Hematopoietic multipotent progenitor cell treated with erythropoietin and hydrocortisone succinate and interleukin-3 and kit ligand, for 4 days (in vitro differentiated cells): ENCODE measurements at places on chromosomes 7 and 10.

GRCh38 chr10:7956508-7956907, 98.0 kb upstream of the GATA3 start:
- DNase-seq, result peak; percentile 88

DNA sequence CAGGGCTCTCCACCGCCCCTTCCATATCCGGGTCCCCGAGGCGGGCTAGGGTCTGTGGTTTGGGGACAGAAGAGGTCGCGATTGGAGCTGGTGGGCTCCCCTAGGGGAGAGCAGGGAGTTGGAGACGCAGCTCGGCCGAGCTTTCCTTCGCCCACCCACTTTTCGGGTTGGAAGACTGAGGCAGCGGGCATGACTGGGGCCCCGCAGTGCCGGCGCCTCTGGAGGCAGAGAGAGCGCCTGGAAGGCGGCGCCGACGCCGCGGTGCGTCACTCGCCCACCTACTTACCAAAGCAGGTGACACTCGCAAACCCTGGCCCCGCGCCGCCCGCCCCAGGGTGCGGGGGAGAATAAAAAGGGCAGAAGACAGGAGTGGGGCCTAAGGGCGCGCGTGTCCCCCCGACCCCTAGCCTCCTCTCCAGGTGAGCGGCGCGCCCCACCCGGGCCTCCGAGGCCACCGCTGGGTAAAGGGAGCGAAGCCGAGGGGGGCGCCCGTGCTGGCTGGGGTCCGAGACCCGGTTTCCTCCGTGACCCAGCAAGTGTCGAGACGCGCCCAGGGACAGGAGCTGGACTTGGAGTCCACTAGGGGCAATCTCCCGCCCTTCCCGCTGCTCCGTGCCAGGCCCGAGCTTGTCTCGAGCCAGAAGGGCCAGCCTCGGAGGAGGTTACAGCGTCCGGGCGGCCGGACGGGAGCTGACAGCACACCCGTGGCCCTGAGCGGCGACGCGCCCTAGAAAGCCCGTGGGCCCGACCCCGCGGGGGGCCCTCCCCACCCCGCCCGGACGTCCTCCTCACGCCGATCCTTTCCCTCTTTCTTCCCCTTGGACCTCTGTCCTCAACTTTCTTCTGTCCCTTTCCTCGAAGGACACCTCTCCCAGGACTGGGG, 34.4 kb upstream of the GRID1 start:
- DNase-seq, result peak; percentile 39

- DNase-seq, result no peak
Measured at GRCh38 chr7:36058020-36058592, 94.9 kb upstream of the EEPD1 start.

DNA sequence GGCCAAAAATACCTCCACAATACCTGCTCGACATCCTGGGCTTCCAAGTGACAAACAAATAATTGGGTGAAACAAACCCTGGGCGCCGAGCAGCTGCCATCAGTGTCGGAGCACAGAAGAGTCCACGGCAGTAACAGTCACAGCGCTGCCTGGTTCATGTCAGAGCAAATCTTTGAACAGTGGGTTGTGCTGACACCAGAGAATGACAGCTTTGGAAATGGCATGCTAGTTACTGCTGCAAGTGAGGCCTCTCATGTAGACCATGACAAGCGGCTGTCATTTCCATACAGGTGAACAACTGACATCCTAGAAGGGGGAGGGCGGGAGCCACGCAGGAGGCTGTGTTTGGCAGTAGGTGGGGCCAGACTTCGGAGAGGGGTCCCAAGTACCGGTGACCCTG, 420.5 kb upstream of the GALNT17 start:
- DNase-seq, result no peak

DNA sequence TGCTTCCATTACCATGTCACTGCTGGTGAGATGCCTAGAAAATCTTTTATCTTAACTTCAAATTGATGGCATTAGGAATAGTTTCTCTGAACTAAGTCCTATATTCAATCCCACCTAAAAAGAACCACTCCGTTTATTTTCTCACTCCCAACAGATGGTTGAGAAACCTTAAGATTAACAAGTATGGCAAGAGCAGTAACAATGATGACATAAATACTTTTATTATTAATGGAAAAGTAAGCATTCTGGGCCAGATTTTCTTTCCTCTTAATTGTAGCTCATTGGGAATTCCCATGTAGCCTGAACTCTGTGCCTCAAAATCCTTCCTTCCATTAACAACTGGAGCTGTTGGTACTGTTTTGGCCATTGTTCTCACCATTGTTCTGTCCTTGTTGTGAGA, 21.1 kb upstream of the FAM13C start:
- DNase-seq, result no peak

DNA sequence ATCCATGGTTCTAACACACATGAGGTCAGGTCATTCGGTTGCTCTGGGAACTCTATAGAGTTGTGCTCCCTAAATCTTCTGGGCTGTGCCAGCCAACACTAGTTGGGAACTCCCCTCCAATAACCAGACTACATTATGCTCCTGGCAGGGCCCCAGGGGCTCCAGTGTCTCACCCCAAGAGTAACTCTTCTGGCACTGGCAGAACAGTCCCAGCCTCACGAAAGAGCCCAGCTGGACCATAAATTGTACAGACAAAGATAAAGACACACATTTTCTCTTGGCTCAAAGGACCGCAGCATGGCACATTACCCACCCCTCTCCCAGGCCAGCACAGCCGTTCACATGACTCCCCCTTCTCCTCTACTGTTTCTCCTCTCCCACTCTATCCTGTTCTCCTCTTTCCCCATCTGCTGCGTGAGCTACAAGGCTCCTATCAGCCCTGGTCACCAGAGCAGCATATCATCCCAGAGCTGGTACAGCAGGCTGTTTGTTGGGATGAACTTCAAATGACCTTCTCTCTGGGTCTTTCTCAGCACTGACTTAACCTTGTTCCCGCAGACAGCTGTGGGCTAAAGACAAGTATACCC, 230.6 kb downstream of the PLXNA4 start:
- no peak for DNase-seq

GRCh38 chr10:78783753-78784152, 285.0 kb upstream of the ZMIZ1 start:
- no peak for DNase-seq

DNA sequence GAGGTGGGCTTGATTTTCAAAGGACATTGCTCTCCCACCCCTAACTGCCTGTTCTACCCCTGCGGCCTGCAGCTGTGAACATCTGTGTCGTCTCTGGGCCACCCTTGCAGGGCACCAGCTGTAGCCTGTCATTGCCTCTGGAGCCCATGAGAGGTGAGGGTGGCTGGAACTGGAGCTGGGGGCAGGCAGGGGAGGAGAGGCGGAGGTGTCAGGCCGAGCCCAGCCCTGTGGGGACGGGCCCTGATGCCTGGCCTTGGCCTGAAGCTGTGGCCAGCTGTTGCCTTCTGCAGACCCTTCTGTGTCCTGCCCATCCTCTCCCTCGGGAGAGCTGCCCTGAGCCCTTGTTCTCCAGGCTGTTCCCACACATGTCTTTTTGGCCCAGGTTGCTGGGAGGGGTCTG, 44.5 kb downstream of the PALD1 start:
- no peak for DNase-seq
